ENCODE measurements at places on chromosomes 7 and 10. TPM values are rescaled to one million over a fixed set of nuclear protein-coding genes. Genes with fewer than 3 reads are reported as not detected.

DNA sequence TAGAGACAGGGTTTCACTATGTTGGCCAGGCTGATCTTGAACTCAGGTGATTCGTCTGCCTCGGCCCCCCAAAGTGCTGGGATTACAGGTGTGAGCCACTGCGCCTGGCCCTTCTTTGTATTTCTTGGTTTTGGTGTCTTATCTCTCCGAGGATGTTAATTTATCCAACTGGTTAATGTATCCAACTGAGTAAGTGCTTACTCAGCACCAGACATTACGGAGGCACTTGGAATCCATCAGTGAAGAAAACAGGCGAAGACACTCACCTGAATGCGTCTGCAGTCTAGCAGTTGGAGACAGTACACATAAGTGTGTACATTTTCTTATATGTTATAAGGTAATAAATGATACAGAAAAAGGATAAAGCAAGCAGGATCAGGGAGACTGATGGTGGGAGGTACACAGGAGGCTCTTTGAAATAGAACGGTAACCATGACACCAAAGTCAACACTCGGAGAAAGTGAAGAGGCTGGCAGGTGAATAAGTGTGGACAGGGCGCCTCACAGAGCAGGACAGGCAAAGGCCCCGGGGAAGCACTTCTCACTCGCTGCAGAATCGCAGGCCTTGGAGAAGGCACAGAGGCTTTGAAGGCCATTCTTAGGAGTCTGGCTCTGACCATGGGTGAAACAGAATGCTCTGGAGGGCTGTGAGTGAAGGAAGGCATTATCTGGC lies 73.1 kb downstream of the LANCL2 start:
- no peak for DNase-seq

DNA sequence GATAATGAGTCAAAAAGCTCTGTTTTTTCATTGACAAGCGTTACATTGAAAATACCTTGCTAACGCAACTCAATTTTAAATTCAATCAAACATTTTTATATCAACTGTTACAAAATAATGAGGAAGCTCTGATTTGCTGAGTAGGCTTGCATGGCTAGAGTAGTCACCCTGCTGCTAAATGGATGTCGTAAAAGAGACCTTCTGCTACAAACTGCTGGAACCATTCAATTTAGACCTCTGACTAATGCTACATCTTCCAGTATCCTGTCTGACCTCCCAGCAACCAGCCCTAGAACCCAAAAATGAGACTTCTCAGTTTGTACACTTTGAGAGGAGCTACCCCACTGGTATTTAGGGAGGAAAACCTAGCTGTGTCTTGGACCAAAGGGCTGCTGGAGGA lies 84.0 kb upstream of the ELMO1 start:
- DNase-seq: no peak

DNA sequence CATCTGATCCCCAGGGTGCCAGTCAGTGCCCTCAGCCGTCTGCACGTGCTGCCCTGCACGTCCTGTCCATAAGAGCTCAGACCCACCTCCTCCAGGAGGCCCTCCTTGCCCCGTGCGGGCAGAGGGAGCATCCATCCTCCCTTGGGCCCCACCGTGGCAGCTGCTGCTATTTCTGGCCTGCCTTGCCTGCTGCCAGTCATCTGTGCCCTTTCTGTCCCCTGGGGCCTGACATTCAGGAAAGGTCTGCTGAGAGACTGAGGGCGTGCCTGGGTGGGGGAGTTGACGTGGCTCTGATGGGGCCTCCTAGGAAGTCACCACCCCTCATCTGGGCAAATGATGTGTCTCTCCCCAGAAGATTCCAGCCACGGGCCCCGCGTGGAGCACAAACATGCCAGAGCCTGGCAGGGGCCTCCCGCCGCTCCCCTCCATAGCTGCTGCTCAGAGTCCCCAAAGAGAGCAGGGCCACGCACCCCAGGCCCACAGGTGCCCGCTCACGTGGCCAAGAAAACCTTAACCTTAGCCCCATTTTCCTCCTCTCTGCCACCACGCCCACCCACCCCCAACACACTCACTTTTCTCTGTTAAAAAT lies 21.8 kb downstream of the DPYSL4 start:
- no peak for DNase-seq

- DNase-seq: no peak
Observed at GRCh38 chr10:7042000-7042399, 368.8 kb downstream of the SFMBT2 start.

GRCh38 chr10:75390178-75390577 lies 11.4 kb downstream of the ZNF503 start:
- DNase-seq: no peak

DNA sequence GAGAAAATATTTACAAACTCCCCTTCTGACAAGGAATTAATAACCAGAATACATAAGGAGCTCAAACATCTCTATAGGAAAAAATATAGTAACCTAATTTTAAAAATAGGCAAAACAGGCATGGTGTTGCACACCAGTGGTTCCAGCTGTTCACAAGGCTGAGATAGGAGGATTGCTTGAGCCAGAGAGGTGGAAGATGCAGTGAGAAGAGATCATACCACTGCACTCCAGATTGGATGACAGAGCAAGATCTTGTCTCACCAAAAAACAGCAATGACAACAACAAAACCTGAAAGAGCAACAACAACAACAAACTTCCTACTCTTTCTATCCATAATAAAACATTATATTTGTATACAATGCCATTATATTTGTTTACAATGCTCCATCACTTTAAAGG lies 304.4 kb upstream of the CNTNAP2 start:
- no peak for DNase-seq

SPDYE1 gene
- not detected for total RNA-seq

GRCh38 chr10:117460846-117461765 lies 81.4 kb upstream of the EMX2 start:
- DNase-seq: peak; percentile 90

OGDHL gene
- 0.32 TPM for total RNA-seq

DNA sequence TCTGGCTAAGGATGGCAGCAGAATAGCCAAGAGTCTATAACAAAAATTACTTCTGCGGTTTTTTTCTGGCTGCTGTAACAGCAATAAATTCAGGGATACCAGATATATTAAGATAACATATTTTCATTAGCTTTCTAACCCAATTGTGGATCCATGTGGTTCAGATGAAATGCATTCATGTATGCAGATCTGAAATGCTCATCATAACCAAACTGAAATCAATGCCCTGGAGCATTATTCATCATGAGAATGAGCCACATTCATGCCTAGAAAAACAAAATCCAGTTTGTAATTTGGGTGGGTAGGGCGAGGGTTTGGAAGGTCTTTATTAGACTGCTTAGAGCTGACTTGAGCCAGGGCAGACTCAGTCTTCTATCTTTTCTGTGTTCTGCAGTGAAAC lies 69.8 kb upstream of the SEMA3A start:
- peak; percentile 4 for DNase-seq

DNA sequence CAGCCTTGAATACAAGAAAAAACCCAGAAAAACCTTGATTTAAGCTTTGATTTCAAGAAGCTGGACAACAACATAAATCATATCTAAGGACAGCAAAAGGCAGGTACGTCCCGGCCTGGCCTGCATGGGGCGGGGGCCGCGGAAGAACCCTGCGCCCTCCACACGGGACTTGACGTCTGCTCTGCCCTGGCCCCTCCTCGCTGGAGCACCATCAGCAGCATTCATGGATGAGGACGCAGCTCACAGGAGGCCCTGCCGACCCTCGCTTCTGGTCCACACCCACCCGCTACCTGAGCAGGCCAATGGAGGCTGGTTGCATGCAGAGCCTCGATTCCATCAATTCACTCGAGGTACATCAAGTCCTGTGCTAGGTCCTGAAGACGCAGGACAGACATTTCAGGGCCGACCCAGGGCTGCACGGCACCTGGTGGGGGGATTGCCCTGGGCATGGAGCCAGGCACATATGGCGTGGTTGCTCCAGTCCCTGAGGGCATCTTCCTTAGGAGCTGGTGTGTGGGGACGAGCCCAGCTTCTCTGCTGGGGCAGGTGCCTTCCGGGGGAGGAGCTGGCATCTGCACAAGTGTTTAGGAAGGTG lies 63.1 kb upstream of the NKX6-2 start:
- no peak for DNase-seq

DNA sequence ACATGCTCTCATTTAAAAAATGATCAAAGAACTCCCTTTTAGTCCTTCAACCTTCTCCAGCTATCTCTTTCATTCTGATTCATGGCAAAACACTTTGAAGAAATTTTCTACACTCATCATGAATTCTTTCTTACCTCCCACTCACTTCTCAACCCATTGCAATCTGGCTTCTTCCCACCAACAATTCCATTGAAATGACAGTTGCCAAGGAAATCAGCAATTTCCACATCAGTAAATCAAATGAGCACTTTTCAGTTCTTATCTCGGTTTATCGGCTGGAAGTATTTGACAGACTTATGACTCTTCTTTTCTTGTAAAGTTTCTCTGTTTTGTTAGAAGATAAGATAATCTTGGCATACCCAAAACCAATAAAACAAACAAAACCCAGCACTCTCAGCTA lies 99.1 kb upstream of the CACNA2D1 start:
- DNase-seq: peak; percentile 59

PKD2L1 gene
- total RNA-seq: not detected

DNA sequence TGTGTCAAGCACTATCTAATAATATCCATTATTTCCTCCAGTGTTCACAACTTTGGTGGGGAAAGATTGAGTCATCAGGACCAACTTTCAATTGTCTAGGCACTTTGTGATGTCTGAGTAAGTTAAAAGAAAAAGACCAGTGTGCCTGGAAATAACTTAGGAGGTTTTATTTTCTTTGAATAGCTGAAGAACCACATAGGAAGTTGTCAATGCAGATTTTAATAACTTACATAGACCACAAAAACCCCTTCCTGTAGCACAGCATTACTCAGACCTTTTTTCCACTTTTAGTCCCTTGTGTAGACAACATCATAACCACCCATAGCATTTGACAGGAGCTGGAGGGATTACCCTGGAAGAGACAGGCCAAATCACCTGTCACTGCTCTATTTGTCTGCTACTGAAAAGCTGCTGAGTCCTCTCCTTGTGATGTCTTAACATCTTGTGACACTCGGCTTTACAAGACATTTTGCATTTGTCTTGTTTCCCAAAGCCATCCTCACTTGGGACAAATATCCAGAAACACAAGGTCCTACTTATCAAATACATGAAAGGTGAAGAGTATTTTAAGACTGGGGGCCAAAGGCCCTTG lies 241.5 kb upstream of the PTER start:
- no peak for DNase-seq

PLOD3 gene
- 90.2 TPM for total RNA-seq

GBX1 gene
- total RNA-seq: not detected

DNA sequence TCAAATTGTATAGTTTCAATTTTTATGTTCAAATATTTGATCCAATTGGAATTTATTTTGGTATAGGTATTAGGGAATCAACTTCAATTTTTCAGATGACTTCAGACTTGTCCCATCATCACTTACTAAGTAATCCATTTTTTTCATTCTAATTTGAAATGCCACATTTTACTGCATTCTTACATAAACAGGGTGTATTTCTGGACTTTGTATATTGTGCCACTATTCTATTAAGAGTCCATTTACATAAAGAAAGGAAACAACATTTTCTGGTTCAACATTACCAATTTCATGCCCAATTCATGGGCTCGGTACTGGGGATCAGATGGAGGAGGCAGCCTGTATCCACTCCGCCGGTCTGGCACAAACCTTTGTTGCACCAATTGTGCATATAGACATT lies 15.8 kb downstream of the ECD start:
- no peak for DNase-seq

LRRC61 gene
- 6.8 TPM for total RNA-seq

DNA sequence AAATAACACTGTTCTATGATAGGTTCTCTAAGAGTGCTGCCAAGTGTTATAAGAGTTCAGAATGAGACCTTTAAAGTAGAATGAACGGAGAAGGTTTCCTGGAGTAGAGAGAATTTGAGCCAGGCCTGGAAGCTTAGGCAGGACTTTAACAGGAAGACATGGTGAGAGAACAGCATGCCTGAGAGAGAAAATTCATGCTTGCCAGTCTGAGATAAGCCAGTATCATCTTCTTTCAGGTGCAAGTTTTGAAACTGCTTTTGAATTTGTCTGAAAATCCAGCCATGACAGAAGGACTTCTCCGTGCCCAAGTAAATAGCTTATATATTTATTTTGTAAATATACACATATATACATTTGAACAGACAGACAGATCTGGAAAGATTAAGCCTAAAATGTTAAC lies 22.1 kb downstream of the ARMC10 start:
- DNase-seq: no peak

TAS2R60 gene
- total RNA-seq: not detected

PLA2G12B gene
- total RNA-seq: not detected

- no peak for DNase-seq
Observed at GRCh38 chr7:115195208-115195607, 273.3 kb downstream of the MDFIC start.

NEURL1 gene
- total RNA-seq: under 0.01 TPM

DNA sequence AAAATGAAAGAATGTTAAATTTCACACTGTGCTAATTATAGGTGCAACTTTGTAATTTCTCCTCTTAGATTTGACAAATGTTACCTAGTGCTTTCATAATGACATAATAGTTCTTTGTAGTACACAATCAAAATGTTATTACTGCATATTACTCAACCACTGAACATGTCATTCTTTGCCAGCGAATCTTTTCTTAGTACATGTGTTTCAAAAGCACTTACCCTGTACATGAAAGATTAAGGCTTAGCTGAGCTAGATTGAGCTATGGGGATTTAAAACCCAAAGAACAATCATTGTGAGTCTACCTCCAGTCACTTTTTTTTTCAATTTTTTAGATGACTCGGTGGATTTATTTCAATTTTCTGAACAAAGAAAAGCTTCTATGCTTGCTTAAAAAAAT lies 123.5 kb upstream of the FERD3L start:
- DNase-seq: peak; percentile 25

PNLIP gene
- not detected for total RNA-seq

GRCh38 chr7:122965306-122965705 lies 30.2 kb downstream of the TAS2R16 start:
- DNase-seq: no peak

DNA sequence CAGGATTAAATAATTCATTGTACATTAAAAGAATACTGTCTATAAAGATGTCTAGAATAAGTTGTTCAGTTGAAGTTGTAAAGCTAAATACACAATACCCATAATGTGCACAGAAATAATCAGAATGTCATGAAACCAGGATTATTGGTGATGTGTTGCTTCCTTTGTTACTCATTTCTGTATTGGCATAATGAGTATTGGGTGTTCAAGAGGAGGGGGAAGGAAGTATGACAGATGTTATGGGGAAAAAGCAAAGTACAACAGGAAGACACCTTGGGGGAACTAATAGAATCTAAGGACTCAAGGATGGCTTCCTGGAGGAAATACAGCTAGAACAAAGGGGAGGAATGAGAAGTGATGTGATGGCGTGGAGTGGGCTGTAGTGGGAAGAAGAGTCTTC lies 15.0 kb downstream of the ANKRD1 start:
- no peak for DNase-seq

DNA sequence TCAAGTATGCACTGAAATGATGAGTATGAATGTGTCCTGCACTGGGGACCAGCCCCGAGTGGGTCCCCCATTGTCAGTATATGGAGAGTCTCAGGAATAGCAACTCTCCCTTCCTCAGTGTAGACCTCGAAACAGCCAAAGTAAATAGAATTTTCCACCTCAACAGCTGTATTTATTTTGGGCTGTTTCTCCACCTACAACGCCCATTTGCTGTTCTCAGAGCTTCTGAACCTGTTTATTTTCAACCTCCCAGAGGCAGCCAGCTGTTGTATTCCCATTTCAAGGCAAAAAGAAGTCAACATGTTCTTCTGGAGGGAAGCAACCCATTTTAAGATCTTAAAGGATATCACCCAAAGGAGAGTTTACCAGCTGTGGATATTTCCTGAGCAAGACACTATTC lies 59.6 kb upstream of the BICC1 start:
- DNase-seq: no peak

Data from fibroblast of villous mesenchyme (primary cell).